ENCODE measurements at places on chromosomes 2 and 18.

GRCh38 chr2:107804608-107805498, 21.8 kb upstream of the RGPD4 start:
- DNase-seq = no peak

DNA sequence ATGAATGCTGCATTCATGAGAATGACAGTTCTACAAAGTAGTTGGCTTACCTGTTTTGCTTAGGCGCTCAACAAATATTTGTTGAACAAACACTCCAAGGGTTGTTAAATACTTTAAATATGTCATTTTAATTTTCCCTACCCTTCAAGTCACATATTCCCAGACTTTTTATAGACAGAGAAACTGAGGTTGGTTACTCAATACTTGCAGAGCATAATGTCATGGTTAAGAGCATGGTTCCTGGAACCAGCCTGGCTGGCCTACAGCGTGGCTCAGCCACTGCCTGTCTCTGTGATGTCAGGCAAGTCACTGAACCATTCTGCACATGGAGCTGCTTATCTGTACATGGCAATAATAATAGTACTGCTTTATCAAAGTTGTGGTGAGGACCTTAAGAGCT, 120.0 kb upstream of the STK17B start:
- DNase-seq = no peak

- no peak for DNase-seq
Observed at GRCh38 chr2:9258501-9258900, 51.9 kb downstream of the ASAP2 start.

- DNase-seq = no peak
Observed at GRCh38 chr18:46419391-46420141, 237.5 kb downstream of the LOXHD1 start.

DNA sequence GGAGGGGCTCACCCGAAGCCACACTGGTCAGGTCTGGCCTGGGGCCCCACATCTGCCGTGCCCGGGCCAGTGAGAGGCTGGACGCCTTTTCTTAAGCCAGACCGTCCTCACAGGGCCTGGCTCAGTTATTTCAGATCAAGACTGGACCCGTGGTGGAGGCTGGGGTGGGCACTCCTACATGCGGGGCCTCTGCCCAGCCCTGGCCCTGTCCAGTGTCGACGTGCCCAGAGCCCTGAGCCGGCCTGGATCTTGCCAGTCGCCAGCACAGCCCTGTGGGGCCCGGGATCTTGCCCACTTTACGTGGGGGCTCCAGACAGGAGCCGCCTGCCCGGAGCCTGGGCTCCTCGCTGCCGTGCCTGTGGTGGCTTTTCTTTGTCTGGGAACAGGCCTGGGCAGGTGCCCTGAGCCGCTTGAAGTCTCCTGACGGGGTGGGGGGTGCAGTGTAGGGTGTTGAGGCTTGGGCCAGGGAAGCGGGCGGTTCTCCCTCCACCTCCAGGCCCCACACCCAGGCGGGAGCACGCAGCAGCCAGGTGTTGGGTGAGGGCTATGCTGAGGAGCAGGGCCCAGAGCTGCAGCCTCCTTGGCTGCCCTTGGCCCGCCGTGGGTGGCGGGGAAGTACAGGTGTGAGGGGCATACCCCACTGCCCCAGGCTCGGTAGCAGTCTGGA, 6.0 kb downstream of the GPC1 start:
- no peak for DNase-seq

GRCh38 chr2:106197878-106198277, 3.8 kb upstream of the UXS1 start:
- no peak for DNase-seq

- DNase-seq = no peak
Observed at GRCh38 chr18:47151439-47151838, 1.1 kb upstream of the HDHD2 start.

DNA sequence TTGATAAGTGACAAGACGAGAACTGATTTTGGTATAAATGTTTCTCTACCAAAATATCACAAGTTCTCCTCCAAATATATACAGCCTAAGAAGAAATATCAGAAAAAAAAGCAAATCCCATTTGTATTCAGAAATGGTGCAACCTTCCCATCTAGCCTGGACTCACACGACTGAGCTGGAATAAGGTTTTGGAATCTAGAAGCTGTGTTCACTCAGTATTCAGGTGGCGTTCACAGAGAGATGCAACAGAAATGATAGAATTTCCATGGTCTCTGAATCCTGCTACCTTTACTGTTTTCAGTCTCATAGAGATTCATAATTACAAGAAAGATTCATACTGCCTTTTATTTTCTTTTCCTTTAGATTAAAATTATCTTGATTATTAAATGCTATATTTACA, 347.2 kb upstream of the TRIB2 start:
- no peak for DNase-seq

DNA sequence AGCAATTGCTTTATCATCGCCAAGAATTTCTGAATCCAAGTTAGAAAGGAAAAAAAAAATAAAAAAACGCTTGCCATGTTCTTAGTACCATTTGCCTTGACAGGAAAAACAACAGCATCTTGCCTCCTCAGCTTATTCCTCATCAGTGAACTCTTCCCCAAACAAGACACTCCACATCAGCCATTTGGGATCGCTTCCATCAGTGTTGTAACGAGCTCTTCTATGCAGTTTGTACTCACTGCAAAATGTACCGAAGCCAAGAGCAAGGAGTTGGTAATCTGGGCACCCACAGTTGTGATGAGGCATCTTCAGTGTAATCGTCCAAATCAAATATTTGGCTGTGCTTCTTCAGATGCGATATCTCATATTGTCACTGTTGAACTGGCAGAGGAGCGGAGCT, 503.7 kb downstream of the TMEM182 start:
- DNase-seq = no peak

DNA sequence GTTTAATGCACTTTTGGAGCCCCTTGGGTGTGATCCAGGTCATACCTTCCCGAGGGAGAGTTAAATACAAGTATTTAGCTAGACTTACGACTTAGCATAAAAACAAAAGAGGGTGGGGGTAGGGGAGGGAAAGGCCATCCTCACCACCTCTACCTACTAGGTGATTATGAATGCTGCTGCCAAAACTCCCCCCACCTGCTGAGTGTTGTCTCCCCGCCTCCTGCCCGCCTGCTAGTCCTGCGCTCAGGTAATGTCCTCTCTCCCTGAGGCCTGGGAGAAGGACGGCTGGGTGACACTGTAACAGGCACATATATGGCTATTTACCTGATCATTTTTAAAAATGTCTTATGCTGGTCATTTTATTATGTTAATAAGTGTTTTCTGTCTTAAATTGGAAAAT, 3.0 kb upstream of the NCKAP5 start:
- DNase-seq = no peak

DNA sequence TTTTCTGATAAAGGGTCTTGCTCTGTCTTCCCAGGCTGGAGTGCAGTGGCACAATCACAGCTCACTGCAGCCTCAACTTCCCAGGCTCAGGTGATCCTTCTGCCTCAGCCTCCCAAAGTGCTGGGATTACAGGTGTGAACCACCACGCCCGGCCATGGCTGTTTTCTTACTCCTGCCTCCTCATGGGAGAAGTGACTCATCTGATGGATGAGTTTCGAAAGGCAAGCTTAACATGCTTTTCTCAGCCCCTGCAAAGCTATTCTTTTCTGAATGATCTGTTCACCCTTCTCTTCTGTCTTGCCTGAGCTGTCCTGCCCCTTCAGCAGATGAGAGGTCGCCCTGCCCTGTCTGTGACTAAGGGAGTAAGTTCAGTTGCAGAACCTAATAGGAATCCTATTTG, 929 bp upstream of the CREG2 start:
- no peak for DNase-seq

DNA sequence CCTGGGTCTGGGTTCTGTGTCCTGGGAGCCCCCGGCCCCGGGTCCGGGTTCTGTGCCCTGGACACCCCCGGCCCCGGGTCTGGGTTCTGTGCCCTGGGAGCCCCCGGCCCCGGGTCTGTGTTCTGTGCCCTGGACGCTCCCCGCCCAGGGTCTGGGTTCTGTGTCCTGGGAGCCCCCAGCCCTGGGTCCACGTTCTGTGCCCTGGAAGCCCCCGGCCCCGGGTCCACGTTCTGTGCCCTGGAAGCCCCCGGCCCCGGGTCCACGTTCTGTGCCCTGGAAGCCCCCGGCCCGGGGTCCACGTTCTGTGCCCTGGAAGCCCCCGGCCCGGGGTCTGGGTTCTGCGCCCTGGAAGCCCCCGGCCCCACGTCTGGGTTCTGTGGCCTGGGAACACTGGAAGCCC, 253.9 kb downstream of the TWIST2 start:
- DNase-seq = no peak

DNA sequence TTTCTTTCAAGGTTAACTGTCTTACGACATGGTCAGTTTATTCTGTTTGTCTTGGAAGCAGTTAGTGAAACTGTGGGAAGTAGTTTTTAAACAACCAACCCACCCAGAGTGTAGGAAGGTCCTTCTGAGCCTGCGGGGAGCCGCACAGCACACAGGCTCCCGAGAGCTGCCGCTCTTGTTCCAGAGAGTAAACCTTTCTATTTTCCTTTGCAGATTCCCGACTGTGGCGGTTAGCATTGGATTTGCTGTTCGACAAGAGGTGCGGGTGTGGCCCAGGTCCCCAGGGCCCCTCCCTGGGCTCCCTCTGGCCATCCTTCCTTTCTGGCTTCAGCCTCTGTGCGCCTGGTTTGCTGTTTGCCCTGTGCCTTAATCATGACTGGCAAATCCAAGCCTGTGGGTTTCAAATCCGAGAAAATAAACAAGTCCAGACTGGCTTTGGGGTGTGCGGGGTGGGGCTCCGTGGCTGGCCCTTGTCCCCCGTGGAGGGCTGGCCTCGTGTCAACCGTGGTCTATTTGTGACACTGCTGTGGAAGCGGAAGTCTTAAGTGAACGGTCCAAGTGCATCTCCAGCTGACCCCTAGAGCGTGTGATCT, 30.7 kb downstream of the IMPA2 start:
- DNase-seq = no peak

- DNase-seq = peak; percentile 77
Observed at GRCh38 chr2:203327901-203328759, at the start of gene ABI2. TSS of gene ABI2 (plus strand) at chr2:203328394. CDS start at chr2:203328515, 121 bp downstream.

DNA sequence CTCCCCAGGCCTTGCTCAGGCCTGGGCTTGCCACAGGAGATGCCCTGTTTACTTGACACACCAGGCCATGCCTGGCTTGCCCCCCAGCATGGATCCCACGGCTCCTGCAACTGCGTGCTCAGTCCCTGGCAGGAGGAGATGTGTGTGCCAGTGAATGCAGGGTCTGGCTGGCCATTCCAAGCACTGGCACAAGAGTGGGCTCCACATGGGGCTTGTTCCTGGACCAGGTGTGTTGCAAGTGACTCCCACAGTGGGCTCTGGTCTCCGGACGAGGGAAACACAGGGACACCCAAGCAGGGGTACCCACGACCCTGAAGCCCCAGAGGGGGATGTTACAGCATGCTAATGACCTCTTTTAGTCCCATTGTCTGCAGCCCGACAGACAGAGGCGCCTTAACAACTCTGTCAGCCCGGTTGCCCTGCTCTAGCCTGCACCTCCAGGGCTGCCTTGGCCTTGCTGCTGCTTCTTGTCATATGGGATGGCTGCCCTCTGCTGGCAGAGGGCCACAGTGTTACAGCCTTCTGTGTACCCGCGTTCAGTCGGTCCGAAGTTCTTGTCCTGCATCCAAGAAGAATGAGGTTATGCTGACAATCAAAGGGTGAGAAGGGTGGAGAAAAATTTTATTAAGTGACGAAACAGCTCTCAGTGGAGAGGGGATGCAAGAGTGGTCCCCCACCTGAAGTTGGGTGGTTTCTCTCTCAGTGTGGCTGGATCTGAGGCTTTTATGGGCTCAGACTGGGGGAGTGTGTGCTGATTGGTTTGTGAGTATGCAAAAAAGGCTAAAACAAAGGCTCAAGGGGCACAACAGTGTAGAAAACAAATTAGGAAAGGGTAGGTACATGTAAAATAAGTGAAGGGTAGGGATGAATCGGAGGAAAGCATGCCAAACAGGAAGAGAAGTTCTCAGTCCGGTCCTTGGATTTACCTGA, 180.4 kb downstream of the MBD5 start:
- DNase-seq = peak; percentile 70

DNA sequence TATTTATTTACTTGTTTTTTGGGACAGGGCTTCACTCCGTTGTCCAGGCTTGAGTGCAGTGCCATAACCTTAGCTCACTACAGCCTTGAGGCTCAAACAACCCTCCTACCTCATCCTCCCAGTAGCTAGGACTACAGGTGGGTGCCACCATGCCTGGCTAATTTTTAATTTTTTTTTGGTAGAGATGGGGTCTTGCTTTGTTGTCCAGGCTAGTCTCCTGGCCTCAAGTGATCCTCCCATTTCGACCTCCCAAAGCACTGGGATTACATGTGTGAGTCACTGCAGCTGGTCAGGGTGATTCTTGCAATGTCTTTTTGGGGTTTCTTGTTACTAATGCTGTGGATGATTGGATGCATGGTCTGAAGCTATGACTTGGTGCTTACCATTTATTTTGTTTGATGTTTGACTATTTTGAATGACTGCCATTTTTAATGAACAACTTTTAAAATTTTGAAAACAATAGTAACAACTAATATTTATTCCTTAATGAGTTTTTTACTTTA, 6.5 kb downstream of the CERS6 start:
- no peak for DNase-seq

DNA sequence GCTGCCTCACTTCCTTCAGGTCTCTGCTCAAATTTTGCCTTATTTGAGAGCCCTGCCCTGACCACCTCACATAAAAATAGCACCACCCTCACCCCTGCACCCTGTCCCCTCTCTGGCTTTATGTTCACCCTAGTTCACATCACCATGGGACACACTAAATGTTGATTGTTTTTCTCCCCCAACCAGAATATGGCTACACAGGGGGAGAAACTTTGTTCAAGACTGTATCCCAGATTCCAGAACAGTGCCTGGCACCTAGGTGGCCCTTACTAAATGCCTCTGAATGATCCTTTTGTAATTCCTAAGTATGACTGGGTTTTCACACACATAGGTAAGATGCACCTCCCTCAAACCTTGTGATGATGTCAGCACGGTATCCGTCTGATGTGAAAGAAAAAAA, 28.4 kb upstream of the CATIP start:
- no peak for DNase-seq

Measured in activated CD4-positive, alpha-beta T cell treated with anti-CD3 and anti-CD28 coated beads for 36 hours (primary cell).